Activated T-helper 1 cell treated with anti-CD3 and anti-CD28 coated beads, Interleukin-12 subunit alpha, Interleukin-12 subunit beta, Interleukin-2, Interleukin-4 antibody, amounts not matched to agents 30 ng/mL and 10 ng/mL and 1 ng/mL, durations not matched to agents 14 hours and 24 hours and 36 hours (primary cell): ENCODE measurements at places on chromosomes 5 and 9. TPM values are rescaled to one million over a fixed set of nuclear protein-coding genes. Genes with fewer than 3 reads are reported as not detected.

Gene INSL6
- total RNA-seq = not detected in 2 replicates

DNA sequence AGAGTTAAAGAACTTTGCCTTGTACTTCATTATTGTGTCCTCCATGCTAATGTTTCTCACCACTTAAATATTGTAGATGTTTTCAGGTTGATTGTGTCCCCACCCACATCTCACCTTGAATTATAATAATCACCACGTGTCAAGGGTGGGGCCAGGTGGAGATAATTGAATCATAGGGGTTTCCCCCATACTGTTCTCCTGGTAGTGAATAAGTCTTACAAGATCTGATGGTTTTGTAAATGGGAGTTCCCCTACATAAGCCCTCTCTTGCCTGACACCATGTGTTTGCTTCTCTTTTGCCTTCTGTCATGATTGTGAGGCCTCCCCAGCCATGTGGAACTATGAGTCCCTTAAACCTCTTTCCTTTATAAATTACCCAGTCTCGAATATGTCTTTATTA, 248.3 kb downstream of the FBXL7 start:
- no peak for DNase-seq

Gene RLN1
- 0.70 TPM in 1 of 2 replicates, not detected in the other for total RNA-seq

DNA sequence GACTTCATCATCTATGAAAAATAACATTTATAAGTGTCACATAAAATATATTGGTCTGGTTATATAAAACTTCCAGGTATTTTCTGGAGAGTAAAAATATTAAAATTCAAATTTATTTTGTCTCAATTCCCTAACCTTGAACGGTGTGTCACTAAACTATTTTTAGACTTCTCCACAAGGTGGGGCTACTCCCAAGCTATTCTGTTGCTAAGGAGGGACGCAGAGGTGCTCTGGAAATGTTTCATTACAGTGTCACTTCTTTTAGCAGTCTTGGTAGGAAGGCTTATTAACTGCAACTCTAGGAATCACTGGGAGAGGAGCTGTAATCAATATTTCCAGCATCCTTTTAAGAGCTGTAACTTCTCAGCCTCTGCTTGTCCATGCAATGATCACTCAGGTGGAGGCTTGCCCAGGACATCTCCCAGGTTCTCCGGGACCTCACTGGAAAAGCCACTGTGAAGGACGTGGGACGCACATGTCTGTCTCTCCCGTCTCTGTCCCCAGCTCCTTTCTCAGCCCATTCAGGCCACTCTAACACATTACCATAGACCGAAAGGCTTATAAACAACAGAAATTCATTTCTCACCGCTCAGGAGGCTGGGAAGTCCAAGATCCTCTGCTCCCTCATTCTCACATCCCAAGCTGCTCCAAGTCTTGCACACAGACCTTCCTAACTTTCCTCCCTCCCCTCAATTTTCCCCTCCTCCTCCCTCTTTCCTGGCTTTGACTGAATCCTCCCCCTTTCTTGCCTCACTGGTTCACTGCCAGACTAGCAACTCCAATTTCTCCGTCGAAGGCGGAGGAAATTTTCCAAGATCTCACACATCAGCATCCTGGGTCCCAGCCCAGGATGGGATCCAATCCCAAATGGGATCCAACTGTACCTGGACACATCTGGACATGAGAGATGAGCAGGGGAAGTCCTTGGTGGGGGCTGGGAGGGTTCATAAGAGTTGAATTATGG, 32.7 kb upstream of the DNAH5 start:
- no peak for DNase-seq

- DNase-seq = no peak
Measured at GRCh38 chr5:74201334-74202081, 439.0 kb downstream of the ENC1 start.

Gene SLC23A1
- 1.4 and 1.5 TPM in 2 replicates for total RNA-seq

Gene ENTREP1
- total RNA-seq = not detected in 2 replicates

DNA sequence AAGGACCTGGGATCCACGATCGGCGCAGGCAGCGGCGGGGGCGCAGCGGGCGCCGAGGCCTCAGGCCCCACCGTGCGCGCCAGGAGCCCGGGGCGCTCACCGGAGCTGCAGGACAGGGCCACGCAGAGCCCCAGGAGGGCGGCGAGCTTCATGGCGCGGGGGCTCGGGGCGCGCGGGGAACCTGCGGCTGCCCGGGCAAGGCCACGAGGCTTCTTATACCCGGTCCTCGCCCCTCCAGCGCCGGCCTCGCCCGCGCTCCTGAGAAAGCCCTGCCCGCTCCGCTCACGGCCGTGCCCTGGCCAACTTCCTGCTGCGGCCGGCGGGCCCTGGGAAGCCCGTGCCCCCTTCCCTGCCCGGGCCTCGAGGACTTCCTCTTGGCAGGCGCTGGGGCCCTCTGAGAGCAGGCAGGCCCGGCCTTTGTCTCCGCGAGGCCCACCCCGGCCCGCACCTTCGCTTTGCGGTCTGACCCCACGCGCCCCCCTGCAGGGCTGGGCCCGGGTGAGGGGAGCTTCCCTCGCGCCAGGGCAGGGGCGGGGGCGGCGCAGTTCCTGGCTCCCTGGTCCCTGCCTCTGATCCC, at the start of gene SCGB3A1:
TSS of gene SCGB3A1 (minus strand) at position 189 of the 577 bp plus-strand sequence. CDS start at position 152, 37 bp downstream.
- DNase-seq = no peak

Gene ARL14EPL
- not detected in 2 replicates for total RNA-seq

Gene FRRS1L
- not detected in 2 replicates for total RNA-seq

Gene FAM78A
- 52.8 and 54.3 TPM in 2 replicates for total RNA-seq

Gene RGP1
- 18.4 and 18.9 TPM in 2 replicates for total RNA-seq

Gene PDLIM4
- total RNA-seq = 1.4 and 2.0 TPM in 2 replicates

GRCh38 chr5:31770132-31770720, 131.3 kb downstream of the PDZD2 start:
- no peak for DNase-seq

- no peak for DNase-seq
Measured at GRCh38 chr5:148967783-148968182, 95.1 kb downstream of the SH3TC2 start.

Gene EQTN
- not detected in 2 replicates for total RNA-seq

Gene SIGMAR1
- 128 and 130 TPM in 2 replicates for total RNA-seq

DNA sequence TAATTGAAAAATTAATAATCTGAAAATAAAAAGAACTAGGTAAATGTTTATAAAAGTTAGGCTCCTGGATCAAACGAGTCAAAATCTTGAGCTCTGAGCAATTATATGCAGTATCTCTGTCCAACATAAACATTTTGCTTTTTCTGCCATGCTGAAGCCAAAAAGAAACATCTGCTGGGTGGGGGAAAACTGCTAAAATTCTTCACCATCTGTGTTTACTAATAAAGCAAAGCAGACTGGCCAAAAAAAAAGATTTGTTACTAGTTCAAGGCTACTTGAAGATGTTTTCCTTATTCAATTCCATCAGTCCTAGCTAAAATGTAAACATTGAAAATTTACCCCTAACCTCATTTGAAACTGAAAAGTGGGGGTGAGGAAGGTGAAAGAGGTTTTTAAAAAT, 29.7 kb downstream of the GTF3C4 start:
- no peak for DNase-seq

GRCh38 chr5:107887166-107887943, 216.6 kb upstream of the EFNA5 start:
- no peak for DNase-seq

- no peak for DNase-seq
Measured at GRCh38 chr5:160850421-160850820, 1.6 kb downstream of the ATP10B start.

DNA sequence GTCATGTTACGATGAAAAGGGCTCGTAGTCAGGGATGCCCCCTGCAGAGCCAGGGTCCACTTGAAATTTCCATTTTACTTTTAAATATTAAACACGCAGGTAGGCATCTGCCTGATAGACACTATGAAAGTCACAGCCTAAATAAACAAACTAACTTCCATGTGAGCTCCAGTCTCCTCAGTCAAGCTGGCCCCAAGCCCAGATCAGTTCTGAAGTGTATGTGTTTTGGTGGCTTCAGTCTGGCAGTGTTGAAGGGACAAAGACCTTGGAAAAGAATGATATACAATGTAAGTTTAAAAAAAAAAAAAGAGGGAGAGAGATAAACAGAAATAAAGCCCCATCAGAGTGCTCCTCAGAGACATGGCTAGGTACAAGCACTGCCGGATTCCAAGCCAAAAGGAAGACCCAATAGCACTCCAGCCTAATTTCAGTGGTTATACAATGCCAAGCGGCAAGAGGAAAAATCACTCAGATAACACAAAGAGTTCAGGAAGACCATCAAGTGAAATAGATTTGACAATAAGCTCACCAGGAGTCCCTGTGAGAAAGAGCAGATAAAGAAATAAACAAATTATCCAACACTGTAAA, 181.0 kb downstream of the BNC2 start:
- no peak for DNase-seq

DNA sequence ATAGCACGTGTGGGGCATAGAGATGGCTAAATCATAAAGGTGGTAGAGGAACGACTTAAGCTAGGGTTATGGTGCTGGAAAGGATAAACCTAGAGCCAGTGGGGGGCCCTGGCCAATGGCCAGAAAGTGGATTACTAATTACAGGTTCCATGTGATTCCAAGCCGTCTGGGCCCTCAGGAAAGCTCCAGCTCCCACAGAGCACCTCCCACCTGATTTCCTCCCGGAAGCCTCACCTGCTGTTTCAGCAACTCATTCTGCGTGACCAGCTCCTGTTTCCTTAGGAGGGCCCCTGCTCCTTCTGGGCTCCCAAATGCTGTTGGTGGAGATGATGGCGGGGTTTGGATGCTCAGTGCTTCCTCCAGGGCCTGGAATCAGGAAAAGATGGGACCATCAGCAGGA, 16.2 kb downstream of the GPX3 start:
- no peak for DNase-seq

GRCh38 chr5:132865668-132866341, 464 bp downstream of the GDF9 start:
- DNase-seq = no peak

Gene MYO10
- total RNA-seq = 0.07 and 0.41 TPM in 2 replicates

- no peak for DNase-seq
Measured at GRCh38 chr9:103167530-103167929, 172.4 kb downstream of the CYLC2 start.

Gene PSD2
- total RNA-seq = not detected in 2 replicates

- no peak for DNase-seq
Measured at GRCh38 chr9:93601063-93601462, 24.7 kb downstream of the PHF2 start.

- no peak for DNase-seq
Measured at GRCh38 chr5:136005476-136005875, 23.3 kb upstream of the TGFBI start.

Gene TMED9
- total RNA-seq = 174 and 175 TPM in 2 replicates

DNA sequence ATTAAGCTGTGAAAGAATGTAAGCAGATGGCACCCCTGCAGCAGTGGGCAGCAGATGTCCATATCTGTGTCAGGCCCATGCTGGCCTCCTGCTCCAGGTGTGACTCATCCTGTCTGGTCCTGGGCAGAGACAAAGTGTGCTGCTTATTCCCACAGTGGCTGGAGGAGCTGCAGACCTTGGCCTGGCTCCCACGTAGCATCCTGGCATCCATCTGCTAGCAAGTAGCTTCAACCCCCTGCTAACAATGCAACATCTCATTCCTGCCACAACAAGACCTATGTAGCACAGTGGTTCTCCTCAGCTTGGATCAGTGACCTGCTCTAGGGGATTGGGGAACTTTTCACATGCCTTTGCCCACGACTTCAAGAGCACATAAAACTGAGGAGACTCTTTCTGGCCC, 126.4 kb upstream of the SLC12A2 start:
- DNase-seq = no peak

GRCh38 chr5:158121678-158122077, 262.7 kb upstream of the CLINT1 start:
- no peak for DNase-seq

- DNase-seq = no peak
Measured at GRCh38 chr9:104738452-104738851, 9.0 kb upstream of the NIPSNAP3A start.

DNA sequence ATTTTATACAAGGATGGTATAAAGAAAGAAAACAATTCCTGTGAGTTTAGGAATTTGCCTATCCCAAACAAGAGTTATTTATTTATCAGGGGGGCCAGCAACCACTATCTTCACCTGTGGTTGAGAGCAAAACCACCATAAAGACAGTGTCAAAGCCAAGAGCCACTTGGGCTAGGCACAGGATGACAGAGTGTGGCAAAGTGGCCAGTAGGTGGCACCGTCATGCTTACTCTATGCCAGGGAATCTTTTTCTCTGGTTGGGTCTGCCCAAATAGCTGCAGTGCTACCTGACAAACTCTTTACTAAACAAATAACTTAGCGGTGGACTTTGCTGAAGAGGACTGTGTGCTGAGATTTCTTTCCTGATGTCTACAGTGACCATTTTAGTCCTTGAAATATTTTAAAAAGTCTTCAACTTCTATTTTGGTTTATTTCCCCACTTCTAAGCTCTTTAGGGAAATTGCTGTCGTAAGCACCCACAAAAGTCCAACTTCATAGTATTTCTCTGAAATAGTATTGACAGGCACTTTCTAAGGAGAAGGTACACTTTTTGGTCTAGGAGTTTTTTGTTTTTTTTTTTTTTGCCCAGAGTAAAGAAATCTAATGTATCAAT, 285.0 kb downstream of the RFX3 start:
- peak; percentile 25 for DNase-seq

GRCh38 chr9:75071530-75072122, 16.3 kb downstream of the NMRK1 start:
- DNase-seq = peak; percentile 26

Gene SH3RF2
- total RNA-seq = 0.18 TPM in 1 of 2 replicates, not detected in the other

DNA sequence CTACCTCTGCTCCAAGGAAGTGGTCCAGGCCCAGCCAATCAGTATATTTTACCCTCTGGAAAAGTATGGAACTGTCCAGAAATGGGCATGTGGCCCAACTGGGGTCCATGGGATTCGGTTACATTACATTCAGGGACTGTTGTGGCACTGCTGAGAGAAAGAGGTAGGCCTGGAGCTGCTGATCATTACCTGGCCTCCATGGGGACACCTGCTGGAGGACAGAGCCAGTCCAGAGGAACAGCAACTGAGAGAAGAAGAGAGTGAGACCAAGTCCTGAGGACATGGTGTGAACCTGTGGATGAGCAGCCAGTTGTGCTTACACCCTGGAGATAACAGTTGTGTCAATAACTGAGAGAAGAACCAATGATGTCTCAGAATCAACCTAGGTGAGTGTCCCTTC, 48.2 kb downstream of the HMHB1 start:
- DNase-seq = no peak
